ENCODE measurements at places on chromosomes 6 and 20.

- no peak for DNase-seq
These were observed 111.7 kb downstream of the FAM50B start for GRCh38 chr6:3960754-3961361.

- no peak for DNase-seq
These were observed 184.1 kb downstream of the MTFR2 start for GRCh38 chr6:136066005-136066404.

GRCh38 chr20:63917811-63918210 lies 22.9 kb downstream of the DNAJC5 start:
- DNase-seq, result no peak

DNA sequence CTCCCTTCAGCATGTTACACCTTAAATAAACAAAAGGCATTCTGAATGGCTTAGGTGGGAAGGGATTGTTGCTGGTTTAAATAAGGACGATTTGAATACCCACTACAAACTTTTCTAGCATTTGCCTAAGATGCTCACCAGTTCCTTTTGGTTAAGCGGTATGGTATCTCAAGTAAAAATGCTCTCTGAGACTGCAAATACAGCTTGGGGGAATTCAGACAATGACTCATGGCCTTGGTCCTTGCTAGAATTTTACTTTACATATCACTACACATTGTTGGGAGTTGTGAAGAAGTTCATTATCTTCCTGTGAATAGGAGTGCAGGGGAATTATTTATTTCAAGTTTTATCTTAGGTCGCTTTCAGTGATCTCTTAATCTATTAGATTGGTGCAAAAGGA lies 670.7 kb downstream of the UTRN start:
- DNase-seq, result no peak

GRCh38 chr6:23735151-23735550 lies 390.9 kb upstream of the NRSN1 start:
- DNase-seq, result no peak

GRCh38 chr20:11718474-11719094 lies 199.1 kb upstream of the BTBD3 start:
- no peak for DNase-seq

DNA sequence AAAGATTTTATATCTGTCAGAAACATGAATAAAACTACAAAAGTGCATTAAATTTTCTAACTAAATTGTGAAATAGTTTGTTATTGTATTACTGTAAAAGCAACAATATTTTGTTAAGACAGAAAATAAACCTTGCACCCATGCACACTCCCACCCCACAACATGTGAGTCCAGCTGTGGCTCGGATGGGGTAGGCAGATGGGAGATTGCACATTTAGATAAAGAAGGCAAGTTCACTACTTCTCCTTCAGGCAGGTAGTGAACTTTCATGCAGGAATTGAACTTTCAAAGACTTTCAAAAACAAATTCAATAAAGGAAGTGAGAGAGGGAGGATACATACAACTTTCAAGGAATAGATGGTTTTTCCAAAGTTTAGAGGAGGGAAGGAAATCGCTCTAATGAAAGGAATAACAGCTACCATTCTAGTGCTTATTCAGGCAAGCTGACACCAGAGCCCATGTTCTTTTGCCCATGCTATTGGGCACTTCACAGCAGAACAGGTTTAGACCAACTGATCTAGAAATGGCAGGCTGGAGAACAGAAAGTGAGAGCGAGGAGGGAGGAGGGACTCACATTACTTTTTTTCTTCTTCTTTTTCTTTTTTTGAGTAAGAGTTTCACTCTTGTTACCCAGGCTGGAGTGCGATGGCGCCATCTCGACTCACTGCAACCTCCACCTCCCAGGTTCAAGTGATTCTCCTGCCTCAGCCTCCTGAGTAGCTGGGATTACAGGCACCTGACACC lies 28.5 kb downstream of the SF3B5 start:
- DNase-seq, result no peak

- no peak for DNase-seq
These were observed 61.2 kb downstream of the SOD2 start for GRCh38 chr6:159631886-159632285.

DNA sequence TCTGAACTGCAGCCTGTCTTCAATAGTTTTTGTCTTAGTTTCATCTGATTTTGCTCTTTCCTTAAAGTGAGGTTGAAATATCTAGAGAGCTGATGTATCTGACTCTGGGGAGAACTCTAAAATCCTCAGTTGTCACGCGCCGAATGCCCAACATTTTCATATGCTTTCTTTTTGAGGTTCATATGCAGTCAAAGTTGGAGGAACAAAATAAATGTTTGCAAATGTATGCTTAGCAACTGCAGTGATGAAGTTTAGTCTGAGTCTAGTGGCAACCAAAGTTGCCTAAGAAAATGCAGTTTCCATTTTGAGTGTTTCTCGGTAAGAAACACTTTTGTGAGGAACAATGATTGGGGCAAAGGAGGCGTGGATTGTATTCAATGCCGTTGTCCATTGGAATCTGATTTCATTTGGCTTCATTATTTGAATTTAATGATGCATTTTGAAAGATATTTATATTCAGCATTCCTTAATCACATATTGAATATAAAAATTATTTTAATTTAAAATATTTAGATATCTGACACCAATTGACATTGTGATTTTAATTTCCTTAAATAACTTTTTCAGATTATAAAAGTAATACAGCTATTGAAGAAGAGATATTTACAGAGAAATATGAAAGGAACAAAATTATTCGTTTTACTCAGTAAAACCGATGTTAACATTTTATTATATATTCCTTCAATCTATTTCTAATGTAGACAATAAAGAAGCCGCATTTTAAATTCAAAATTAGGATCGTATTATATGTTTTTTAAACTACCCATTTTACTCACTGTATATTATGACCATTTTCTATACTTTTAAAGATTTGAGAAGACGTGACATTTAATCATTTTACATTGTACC lies 122.0 kb downstream of the PLEKHG1 start:
- DNase-seq, result no peak

DNA sequence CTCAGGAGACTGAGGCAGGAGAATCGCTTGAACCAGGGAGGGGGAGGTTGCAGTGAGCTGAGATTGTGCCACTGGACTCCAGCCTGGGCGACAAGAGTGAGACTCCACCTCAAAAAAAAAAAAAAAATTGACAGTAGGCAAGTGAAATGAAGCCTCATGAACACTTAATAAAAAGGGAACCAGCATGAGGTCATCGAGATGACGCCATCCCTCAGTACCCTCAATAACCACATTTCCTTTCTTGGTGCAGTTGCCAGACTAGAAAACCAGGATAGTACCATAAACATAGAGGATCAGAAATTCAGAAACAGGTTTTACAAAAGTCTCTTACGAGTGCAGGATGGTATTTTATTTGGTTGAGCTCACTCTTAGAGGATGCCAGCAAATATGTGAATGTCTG lies 584.1 kb downstream of the MAFB start:
- DNase-seq, result no peak

GRCh38 chr6:150072201-150072600 lies 3.3 kb upstream of the ULBP3 start:
- no peak for DNase-seq

DNA sequence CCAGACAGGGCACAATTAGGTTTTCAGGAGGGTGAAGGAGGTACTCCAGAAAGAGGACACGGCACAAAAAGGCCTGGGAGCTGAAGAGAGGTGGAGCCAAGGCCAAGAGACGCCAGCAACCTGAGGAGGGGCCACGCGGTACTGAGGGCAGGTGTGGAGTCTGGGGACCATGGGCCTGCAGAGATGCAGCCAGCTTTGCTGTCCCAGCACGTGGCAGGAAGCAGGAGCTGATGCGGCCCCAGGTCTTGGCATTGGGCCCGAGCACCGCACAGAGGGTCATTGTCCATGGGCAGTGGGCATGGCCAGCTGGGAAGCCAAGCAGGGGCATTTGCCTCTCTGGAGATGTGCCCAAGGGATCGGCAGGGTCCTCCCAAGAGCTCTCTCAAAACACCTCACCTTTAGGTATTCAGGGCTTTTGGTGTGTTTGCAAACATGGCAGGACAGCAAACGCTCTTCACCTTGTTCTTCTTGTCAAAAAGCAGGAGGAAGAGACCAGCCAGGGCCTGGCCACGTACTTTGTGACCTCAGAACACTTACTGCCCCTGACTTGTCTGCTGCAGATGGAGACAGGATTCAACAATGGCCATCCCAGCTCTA lies 1.4 kb upstream of the BPIFB1 start:
- DNase-seq, result no peak

DNA sequence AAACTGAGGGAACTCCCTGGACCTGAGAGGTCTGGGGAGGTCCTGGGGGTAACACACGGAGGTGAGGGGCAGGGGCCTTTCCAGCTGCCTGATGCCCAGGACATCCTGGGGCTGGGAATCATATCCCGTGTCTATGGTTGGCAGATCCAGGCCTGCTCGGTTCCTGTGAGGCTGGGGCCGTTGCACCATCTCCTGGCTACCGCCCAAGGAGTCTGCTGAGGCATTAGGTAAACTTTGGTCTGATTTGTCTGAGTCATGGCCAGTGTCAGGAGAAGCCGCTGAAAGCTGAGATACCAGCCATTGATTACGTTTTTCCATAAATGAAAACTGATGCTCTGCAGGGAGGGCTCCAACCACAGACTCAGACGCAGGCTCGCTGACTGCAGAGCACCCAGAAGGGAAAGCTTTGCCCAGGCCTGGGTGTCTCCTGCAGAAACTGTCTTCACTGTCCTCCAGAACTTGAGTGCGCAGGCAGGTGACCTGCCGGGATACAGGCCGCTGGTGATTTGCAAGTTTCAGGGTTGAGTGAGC lies 14.2 kb downstream of the TRAF3IP2 start:
- peak; percentile 96 for DNase-seq

DNA sequence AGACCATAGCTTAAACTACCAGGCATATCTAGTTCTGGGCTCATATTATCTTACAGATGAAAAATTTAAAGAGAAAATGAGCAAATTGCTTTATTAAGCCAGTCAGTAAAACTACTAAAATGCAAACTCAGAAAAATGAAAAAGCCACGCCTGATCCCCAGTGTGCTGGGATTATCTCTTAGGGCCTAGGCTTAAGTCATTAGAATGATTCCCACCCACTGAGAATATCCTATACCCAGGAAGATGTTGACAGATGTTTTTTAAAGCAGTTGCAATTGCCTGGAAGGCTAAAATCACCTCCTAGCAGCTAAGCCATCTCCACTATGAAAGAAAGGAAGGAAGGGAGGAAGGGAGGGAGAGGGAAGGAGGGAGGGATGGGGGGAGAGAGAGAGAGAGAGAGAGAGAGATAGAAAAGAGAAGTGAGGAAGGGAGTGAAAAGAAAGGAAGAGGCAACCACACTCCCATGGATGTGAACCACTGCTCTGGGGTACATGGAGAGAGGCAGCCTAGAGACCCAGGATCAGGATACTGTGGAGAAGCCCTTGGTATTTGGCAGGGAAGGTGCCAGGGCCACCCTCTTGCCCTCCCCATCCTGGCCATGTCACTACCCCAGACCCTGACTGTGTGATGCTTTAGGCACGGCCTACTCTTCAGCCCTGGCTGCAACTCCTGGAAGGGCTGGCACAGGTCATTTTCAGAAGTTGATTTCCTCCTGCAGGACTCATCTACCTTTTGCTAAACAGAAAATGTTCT lies 21.9 kb downstream of the NEDD9 start:
- no peak for DNase-seq

- no peak for DNase-seq
These were observed 99.1 kb upstream of the KCNK16 start for GRCh38 chr6:39421383-39422225.

DNA sequence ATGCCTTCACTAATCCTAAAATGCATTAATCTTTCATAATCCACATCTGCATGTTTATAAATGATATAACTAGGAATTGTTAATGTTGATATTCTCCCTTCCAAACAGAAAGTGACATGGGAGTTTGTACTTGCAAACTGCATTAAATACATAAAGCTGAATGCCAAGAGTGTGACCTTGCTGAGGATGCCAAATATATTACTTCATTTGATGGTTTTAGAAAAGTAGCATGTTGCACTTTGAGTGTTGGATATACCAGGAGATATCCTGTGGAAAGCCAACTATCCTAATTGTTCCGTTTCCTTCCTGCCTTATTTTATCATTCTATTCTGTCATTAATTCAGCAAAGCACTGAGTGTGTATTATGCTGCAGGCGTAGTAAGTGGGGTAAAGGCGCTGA lies 229.8 kb downstream of the TMEM242 start:
- DNase-seq, result no peak

DNA sequence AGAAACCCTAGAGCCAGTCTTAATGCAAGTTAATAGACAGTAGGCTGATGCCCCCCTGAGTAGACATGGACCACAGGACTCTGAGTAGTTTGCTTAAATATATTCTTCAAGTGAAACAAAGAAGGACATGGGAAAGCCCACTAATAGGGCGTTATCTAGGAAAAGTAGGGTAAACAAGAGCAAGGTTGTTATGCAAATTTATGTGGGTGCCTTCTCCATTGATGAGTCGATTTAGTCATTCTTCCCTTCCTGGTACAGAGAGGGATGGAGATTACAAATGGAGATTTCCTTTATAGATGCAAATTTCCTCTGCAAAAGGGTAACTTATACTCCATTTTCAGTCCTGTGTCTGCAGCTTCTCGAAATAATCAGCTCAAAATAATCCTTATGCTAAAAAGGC lies 262.0 kb downstream of the CD83 start:
- no peak for DNase-seq

GRCh38 chr6:105077596-105078385 lies 102.0 kb downstream of the POPDC3 start:
- DNase-seq, result no peak

GRCh38 chr20:16216227-16216913 lies 356.9 kb downstream of the KIF16B start:
- DNase-seq, result no peak

DNA sequence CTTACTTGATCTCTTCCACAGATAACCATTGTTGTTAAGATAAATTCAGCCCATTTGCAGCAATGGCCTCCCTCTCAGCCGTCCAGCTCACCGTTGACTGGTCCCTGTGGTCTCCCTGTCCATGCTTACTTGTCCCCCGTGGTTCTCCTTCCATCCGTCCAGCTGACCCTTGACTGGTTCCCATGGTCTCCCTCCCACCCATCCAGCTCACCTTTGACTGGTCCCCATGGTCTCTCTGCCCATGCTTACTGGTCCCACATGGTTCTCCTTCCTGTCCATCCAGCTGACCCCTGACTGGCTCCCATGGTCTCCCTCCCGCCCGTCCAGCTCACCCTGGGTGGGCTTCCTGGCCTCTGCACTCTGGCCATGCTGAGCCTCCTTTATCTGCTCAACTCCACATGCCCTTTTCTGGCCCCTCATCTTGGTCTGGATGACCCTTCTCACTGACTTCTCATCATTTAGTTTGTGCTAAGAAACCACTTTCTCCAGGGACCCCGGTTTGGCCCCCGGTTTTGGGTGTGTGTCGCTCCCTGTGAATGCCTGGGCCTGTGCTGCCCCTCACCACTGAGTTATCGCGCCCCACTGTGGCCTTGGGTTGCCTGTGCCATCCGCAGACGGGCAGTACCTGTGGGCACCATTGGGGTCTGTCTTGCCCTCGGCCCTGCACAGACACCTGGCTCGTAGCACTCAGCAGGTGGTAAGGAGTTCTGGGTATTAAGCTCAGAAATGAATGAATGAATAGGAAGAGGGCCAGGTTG lies 146.4 kb downstream of the ERMARD start:
- no peak for DNase-seq
